ENCODE measurements at places on chromosomes 1 and 21.

DNA sequence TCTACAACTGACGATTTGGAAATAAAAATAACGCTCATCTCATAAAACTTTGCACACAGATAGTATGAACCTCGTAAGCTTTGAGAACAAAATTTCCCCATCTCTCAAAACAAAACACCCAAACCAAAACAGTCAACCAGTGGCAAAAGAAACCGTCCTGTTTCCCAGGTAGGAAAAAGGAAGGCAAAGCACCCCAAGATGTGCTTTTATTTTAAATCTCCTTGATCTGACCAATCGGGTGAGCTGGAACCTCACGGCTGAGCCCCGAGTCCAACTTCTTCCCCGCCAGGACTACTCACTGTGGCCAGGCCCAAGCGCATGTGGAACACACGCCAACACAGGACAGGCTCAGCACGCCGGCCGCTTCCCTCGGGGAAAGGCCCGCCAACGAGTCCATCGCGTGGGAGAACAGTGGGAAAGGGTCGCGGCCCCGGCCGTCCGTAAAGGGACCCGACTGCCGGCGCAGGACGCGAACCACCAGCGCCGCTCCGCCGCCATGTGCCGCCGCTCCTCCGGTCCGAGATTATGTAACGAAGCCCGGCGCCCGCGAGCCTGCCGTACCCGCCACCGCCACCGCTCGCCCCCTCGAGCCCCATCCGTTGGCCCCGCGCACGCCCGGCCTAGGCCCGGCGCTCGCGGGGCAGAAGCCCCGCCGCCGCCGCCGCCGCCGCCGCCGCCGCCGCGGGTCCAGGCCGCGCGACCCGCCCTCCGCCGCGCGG lies 759 bp downstream of the AHCTF1 start:
- DNase-seq: peak; percentile 51

GRCh38 chr1:210251680-210252490 lies 19.3 kb downstream of the SERTAD4 start:
- no peak for DNase-seq

DNA sequence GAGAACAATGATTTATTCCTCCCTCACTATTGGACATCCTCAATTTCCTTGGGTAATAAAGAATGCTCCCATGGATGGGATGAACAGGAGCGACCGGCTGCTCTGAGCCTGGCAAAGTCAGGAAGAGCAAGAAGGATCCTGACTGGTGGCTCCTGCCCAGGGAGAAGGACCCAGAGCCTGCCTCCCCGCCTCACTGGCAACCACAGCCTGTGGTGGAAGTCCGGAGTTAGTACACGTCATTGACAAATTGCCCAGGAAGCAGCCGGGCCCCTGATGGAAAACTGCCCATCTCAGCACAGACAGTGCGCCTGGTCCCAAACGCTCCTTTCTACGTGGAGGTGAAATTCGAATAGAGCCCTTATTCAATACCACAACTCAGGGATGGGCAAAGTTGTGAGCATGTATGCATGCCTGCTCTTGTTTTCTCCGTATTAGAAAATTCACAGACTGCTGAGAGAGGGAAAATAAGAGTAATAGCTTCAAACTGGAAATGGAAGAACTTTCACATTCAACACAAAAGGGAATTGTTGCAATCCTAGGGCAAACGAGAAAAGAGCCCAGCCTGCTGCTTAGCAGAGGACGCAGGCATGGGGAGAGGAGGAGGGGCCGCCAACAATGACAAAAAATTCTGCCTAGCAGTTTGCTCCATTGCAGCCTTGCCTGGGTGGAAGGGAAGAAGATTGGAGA lies 397.1 kb upstream of the VAMP3 start:
- DNase-seq: no peak

DNA sequence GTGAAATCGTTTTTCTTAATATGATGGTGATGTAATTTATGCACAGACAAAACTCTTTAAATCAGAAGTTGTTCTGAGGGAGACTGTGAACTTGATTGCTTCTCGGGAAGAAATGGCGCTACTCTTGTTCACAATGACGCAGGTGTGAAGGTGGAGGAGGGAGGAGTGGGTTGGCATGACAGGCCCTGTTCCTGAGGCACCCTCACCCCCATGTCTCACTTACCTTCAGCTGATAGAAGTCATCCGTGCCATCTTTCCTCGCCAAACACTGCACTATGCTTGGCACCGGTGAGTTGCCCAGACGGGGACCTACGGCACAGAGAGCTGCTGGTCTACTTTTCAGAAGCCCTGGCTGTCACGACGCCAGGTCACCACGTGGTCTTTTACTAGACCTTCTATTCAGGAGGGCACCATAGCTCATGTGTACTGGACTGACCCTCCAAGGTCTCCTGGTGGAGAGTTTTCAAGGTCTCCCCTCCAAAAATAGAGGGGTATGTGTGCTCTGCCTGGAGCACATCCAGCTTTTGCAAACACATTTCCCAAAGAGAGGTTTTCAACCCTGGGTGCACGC lies 27.1 kb downstream of the STK40 start:
- DNase-seq: no peak

DNA sequence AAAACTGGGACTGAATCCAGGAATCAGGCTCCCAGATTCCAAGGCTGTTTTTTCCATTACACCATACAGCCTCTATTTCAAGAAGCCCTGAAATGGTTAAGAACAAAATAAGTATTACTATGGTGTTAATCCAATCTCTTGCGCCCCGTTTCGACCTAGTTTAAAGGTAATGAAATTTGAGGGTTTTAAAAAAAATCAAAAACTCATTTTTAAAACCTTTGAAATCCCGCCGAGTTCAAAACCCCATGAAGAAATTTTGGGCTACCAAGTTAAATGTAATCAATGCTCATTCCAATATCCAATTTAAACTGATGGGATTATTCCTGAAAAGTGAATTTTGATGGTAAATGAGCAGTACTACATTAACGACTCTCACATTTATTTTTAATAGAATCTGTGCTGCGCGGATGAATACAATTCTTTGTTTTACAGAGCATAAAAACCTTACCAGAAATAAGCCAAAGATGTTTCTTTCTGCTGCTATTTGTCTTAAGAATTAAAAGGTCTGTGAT lies 767 bp upstream of the EGLN1 start:
- DNase-seq: no peak

DNA sequence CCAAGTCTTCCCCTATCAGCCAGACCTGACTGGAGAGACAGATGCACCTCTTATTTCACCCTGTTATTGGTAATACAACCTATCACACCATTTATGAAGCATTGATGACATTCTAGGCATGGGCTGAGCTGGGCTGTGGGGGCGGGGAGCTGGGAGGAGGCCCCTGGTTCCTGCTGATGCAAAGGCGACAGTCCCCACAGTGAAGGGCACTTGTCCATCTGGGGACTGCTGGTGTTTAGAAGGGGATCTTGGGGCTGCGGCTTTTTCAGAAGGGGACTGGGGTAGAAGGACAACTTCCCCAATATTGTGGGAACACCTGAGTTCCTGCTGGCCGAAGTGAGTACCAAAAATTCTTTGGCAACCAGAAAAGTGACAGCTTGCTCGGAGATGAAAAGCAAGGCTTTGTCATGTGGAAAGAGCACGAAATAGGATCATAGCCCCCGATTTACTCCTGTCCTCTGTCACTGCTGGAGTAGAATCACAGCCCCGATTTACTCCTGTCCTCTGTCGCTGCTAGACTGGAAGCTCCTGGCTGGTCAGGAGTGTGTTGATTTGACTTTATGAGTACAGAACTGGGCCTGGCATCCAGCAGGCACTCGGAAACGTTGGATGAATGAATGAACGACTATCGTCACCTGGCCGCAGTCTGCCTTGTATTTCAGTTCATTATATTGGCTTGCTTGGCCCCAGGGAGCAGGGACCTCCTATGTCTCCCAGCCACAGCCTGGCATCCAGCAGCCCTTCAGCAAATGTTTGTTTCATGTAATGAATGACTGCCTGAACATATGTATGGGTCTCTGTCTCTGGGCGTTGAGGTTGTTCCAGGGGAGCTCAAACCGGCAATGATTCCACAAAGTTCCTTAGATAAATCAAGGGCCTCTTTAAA lies 16.5 kb upstream of the ETV3L start:
- no peak for DNase-seq

- no peak for DNase-seq
Measured at GRCh38 chr1:27935721-27936120, 921 bp downstream of the SMPDL3B start.

- DNase-seq: no peak
Measured at GRCh38 chr1:187928288-187928687, 1099.5 kb downstream of the PLA2G4A start.

DNA sequence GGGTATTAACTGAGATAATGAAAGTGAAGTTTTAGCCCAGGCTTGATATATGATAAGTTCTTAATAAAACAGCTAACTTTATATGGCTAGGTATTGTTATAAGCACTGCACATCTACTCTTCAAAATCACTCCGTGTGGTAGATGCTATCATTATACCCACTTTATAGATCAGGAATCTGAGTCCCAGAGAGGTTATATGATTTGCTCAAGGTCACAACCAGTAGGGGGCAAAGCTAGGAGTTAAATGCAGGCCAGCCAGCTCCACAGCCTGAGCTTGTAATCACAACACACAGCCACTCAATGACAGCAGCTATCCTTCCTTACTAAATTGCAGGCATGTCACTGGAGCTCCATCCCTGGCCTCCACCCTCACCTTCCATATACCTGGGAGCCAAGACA lies 115.8 kb downstream of the CAPN8 start:
- no peak for DNase-seq

GRCh38 chr1:16127676-16128337 lies 28.1 kb downstream of the EPHA2 start:
- DNase-seq: no peak

GRCh38 chr1:66245691-66246090 lies 288.3 kb upstream of the SGIP1 start:
- DNase-seq: no peak

DNA sequence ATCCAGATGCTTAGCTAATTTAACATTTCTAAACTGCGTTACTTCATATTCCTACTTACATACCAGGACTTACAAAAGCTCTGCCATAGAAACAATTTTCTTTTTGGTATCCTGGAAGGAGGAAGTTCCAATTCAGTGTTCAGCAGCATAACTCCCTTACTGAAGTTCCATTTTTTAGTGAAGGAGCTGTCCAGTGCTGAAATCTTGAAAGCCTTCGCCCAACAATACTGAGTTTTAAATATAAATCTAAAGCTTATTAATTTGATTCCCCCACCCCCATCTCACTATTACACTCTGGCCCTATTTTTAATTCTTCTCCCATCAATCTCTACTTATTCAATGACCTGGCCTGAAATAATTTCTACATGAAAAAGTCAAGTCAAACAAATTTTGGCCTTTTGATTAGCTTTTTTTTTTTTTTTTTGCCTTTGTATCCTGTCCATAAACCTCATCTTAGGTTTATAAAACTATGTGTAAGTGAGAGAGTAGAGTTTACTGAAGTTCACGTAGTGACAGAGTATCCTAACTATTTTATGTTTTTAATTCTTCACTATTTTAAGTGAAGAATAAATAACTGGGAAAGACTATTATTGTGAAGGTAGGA lies 323.0 kb upstream of the PLD5 start:
- DNase-seq: no peak

DNA sequence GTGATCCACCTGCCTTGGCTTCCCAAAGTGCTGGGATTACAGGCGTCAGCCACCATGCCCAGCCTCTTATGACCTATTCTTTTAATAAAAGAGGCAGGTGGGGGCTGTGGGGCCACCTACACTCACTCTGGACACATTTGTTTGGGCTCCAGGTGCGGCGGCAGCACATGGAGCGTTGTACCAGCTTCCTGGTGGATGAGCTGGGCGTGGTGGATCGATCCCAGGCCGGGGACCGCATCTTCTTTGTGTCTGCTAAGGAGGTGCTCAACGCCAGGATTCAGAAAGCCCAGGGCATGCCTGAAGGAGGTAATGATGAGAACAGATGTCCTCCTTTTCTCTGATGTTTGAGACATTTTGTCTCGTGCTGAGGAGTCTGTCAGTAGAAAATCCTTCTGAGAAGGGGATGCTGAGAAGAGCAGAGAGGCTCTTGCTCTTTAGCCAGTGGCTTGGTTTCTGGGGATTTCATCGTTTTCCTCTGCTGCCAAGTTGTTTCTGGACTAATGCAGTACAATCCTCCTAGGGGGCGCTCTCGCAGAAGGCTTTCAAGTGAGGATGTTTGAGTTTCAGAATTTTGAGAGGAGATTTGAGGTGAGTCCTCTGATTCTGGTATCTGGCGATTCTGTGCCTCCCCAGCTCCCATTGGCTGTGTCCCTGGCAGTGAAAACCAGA lies 17.9 kb upstream of the MIIP start:
- DNase-seq: peak; percentile 40

DNA sequence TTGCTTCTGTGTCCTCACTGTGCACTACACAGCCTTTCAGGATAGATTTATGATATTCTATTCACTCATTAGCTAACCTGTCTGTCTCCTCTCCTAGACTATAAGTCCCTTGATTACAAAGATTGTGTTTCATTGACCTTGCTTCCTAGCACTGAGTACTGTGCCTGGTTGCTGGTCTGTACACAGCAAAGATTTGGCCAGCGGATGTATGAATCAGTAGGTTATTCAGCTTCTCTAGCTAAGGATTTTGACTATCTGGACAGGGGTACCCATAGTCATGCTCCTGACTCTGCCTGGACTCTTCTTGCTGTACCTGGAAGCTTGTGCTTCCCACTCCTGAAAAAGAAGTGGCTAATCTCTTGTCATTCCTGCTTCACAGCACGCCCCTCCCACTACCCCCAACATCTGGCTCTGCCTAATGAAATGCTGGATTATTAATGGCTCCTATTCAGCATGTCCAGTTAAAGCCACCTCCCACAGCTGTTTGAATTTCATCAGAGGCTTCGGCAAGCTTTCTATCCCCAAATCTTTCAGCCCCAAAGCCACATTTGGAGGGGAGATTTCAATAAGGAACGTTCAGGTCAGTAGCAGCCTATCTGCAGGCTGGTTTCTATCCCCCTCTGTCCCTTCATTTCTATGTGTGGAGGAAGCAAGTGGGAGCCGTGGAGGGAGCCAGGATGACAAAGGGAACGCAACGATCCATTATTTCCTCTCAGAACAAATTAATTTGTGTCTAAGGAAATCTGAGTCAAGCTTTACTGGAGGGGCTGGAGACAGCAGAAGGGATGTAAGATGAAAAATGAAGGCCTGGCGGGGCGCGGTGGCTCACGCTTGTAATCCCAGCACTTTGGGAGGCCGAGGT lies 64.8 kb upstream of the PPM1J start:
- no peak for DNase-seq

- no peak for DNase-seq
Measured at GRCh38 chr1:205270764-205271163, 43.0 kb downstream of the TMCC2 start.

DNA sequence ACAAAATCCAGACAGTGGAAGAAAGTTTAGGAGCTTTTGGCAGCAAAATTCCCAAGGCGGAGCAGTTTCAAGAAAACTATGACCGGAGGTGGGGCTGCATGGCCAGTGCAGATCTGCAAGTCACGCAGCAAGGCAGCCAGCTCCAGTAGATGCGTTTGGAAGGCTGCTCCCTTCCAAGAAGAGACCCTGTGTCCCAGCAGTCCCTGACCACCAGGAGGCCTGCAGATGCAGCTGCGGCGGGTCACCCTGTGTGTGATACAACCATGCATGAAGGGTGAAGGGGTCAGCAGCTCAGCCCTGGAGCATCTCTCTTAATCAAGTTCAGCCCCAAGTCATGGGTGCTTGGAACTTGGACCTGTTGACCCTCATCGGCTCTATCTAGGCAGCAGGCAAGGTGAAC lies 29.3 kb downstream of the GPR157 start:
- no peak for DNase-seq

- no peak for DNase-seq
Measured at GRCh38 chr1:85325920-85326319, 49.5 kb upstream of the BCL10 start.
